ENCODE measurements at places on chromosomes 6 and 20. TPM values are rescaled to one million over a fixed set of nuclear protein-coding genes. Genes with fewer than 3 reads are reported as not detected.

POU5F1 gene
- total RNA-seq: 0.45 TPM

TFAP2C gene
- total RNA-seq: 0.54 TPM

BANF2 gene
- total RNA-seq: not detected

KIAA1755 gene
- total RNA-seq: 9.3 TPM

CRISP3 gene
- not detected for total RNA-seq

SEC63 gene
- total RNA-seq: 112 TPM

DUSP22 gene
- total RNA-seq: 56.7 TPM

TREM2 gene
- 8.1 TPM for total RNA-seq

ETV7 gene
- 2.8 TPM for total RNA-seq

DNA sequence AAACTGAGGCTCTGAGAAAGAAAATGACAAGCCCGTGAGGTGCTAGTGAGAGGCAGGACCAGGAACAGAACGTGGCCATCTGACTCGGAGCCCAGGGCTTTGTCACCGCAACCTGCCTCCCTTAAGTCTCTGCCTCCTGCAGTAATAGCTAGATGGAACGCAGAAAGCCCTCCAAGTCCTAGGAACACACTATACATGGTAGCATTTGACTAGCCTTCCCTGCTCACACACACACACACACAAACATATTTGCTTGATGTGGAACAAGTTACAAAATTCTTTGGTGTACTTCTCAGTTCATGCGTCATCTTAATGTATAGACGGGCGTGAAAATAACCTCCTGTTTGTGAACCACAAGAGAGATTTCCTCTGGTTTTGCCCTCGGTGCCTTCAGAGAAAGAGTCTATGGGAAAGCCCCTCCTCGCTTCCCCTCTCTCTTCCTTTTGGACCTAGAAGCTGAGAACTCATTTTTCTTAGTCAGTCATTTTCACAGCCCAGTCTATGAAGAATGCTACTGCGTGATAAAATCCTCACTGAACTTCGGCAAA, 38.8 kb downstream of the C6orf52 start:
- no peak overlapping the region for H3K27ac ChIP-seq
- no peaks in the 10 kb centered on the region for H3K27me3 ChIP-seq
- no peak overlapping the region for H3K4me3 ChIP-seq
- DNase-seq: no peak
- no peaks in the 10 kb centered on the region for H3K4me1 ChIP-seq

DNA sequence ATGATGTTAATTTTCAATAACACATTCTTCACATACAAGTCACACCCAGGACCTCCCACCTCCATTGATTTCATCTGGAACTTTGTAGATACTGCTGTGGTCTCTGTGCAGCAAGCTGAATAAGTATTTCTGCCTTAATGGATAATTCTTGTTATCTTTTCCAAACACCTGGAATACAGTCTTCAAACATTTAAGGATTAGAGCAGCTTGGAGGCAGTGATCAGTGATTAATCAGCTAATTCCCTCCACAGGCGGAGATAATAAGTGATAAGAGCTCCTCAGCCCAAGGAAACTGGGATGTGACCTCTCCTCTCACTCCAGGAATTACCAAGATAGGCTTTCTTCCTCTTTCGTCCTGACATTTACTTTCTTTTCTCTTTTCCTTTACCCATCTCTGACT, 110.7 kb downstream of the FIG4 start:
- H3K27me3 ChIP-seq: no peaks in the 10 kb centered on the region
- no peak overlapping the region for H3K27ac ChIP-seq
- H3K36me3 ChIP-seq: peaks cover 2% of the 10 kb centered on the region

DNA sequence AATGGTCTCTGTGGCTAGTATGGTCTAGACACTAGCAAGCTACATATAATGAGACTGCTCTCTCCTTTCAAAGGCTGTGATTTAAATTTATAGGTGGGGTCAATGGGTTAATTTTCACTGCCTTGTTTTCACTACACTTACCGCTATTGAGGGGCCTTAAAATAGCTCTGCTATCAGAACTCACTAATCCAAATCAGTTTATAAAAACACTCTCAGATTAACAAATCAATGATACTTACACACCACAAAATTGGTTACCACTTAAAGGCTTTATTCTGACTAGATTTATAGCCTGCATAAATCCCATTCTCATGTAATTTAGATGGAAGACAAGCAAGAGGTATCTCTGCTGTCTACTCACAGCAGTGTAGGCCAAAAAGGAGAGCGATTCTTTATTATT, 313.0 kb upstream of the AGPAT4 start:
- H3K27ac ChIP-seq: no peak overlapping the region
- H3K4me1 ChIP-seq: no peaks in the 10 kb centered on the region
- no peak overlapping the region for H3K4me3 ChIP-seq
- no peaks in the 10 kb centered on the region for H3K27me3 ChIP-seq
- DNase-seq: no peak

DNA sequence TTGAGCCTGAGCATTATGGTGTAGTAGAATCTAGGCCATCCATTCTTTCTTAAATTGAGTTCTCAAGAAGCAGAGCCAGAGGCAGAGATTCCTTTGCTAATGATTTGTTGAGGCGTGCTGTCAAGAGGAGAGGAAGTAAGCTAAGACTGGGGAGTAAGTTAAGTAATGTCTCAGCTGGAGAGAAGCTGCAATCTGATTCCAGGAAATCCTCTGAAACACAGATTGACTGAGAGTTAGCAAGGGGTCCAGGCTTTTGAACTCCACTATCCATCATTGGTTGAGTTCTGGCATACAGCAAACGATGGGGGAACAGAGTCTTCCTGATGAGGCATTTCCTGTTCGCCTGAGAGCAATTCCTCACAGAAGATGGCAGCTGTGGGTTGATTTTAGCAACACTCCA, 207.4 kb upstream of the RAB32 start:
- no peak overlapping the region for H3K27ac ChIP-seq
- H3K4me3 ChIP-seq: no peak overlapping the region
- no peaks in the 10 kb centered on the region for H3K36me3 ChIP-seq
- no peak for DNase-seq

- H3K36me3 ChIP-seq: no peaks in the 10 kb centered on the region
- no peaks in the 10 kb centered on the region for H3K4me1 ChIP-seq
- H3K27me3 ChIP-seq: no peaks in the 10 kb centered on the region
- DNase-seq: no peak
- no peak overlapping the region for H3K4me3 ChIP-seq
- no peak overlapping the region for H3K27ac ChIP-seq
Measured at GRCh38 chr6:28462401-28462800, 19.1 kb upstream of the ZSCAN23 start.

DNA sequence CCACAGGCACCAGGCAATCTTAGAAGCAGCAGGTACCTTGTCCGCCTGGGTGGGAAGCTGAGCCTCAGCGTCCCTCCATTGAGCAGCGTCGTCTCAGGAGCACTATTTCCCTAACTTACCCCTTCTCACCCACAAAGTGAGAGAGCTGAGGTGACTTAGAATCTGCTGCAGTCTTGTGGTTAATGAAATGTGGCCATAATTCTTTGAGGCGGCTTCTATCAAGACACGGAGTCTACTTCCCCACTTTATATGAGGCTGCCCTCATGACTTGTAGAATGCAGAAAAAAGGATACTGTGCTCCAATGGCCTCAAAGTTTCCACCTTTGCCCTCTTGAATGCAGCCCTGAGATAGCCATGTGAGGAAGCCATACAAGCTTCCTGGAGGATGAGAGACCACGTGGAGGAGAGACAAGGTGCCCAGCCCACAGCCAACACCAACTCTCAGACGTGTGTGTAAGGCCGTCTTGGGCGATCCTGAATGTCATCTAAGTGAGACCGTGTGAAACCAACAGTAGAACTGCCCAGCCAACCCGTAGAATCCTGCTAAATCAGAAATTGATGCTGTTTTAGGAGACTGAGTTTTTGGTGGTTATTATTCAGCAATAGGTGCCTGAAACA, 9.1 kb upstream of the TAGAP start:
- no peak overlapping the region for H3K4me3 ChIP-seq
- no peaks in the 10 kb centered on the region for H3K4me1 ChIP-seq
- H3K27me3 ChIP-seq: peaks cover 2% of the 10 kb centered on the region
- H3K36me3 ChIP-seq: no peaks in the 10 kb centered on the region

DNA sequence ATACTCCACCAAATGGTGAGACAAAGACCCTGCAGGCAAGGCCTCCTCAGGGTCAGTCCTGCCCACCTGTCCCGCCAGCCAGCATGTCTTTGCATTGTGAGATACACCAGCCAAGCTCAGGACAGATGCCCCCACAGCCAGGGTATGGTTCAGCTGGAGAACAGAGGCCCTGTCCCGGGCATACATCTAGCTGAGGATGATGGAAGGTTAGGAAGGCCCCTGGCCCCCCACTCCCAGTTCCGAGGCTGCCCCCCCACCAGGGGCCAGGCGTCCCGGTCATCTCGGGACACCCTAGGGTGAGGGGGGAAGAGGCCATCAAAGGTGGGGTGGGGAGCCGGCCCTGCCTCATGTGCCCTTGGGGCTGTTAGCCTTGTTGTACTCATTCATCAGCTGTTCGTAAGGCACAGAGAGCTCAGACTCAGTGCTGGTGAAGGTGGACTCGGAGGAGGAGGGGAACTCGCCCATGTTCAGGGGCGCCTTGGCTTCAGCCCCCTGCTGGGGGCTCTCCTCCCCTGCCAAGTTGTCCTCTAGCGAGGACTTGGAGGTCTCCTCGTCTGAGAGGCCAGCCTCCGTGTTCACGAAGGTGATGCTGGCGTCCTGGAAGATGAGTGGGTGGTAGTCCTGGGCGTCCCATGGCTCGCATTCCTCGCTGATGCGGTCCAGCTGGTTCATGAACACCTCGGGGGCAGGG, 38.6 kb downstream of the KCNK5 start:
- no peak overlapping the region for H3K27ac ChIP-seq
- no peak overlapping the region for H3K4me3 ChIP-seq
- no peaks in the 10 kb centered on the region for H3K4me1 ChIP-seq
- no peaks in the 10 kb centered on the region for H3K27me3 ChIP-seq

DNA sequence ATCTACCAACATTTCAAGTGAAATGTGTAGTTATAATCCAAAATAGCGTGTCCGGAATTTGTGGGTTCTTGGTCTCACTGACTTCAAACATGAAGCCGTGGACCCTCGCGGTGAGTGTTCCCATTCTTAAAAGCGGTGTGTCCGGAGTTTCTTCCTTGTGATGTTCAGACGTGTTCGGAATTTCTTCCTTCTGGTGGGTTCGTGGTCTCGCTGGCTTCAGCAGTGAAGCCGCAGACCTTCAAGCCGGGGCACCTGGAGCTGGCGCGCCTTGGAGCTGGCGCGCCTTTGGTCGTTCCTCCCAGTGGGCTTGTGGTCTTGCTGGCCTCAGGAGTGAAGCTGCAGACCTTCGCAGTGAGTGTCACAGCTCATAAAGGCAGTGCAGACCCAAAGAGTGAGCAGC, 291.5 kb upstream of the EYS start:
- DNase-seq: no peak
- no peak overlapping the region for H3K27ac ChIP-seq
- no peaks in the 10 kb centered on the region for H3K36me3 ChIP-seq
- no peaks in the 10 kb centered on the region for H3K4me1 ChIP-seq
- no peaks in the 10 kb centered on the region for H3K27me3 ChIP-seq

DNA sequence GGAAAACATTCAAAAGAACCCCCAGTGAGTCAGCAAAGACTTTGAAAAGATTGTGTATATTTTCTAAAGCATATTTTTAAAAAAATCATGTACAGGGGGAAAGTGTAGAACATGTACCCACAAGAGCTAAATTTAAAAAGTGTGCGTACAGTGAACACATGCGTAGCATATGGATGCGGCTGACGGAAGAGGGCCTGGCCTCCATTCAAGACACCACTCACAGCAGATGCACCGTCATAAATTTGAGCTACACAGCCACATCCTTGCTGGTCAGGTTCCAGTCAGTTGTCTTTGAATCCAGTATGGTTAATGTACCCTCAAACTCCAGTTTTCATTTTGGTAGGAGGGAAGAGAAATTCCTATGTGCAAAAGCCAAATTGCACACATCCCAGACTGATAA, 54.3 kb upstream of the SPACA1 start:
- no peak overlapping the region for H3K4me3 ChIP-seq
- H3K36me3 ChIP-seq: no peaks in the 10 kb centered on the region
- no peak overlapping the region for H3K27ac ChIP-seq
- H3K27me3 ChIP-seq: no peaks in the 10 kb centered on the region
- H3K4me1 ChIP-seq: no peaks in the 10 kb centered on the region

DNA sequence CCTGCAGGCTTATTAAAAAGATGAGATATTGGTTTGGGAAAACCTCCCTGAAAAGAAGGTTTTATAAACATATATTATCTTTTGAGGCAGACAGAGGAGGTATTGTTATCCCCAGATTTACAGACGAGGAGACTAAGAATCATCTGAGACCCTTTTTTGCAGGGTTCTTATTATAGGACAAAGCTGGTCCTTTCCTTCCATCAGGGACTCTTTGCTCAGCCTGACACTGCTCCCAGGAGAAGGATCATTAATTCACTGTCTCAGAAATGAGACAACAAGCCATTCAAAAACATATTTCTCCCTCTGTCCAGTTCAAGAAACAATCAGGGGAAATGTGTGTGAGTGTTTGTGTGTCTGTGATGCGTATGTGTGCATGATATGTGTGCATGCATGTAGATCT, 33.5 kb downstream of the HIVEP2 start:
- H3K36me3 ChIP-seq: peaks cover 1% of the 10 kb centered on the region
- DNase-seq: no peak
- H3K4me3 ChIP-seq: no peak overlapping the region
- no peaks in the 10 kb centered on the region for H3K4me1 ChIP-seq

DNA sequence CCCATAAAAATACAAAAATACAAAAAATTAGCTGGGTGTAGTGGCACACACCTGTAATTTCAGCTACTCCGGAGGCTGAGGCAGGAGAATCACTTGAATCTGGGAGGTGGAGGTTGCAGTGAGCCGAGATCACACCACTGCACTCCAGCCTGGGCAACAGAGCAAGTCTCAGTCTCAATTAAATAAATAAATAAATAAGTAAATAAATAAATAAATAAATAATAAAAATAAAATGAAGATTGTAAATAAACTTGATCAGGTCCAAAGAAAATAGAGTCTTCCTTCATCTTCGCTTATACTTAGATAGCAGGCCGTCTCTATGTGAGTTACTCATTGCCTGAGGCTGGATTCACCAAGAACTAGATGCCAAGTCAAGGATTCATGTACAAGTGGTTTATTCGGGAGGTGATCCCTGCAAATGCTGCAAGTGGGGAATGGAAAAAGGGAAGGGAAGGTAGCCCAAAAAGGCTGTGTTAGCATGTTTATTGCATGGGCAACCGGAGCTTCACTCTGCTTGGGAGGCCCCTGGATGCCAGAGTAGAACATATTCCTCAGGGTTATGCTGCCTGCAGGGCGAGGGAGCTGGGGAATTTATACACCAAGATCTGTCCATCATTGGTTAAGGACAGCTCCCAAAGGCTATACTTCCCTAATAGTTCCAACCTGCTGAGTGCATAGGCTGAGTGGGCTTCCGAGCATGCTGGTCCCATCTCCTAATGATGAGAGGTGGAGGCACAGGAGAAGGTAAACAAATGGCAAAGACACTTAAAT, 16.3 kb downstream of the PRND start:
- H3K36me3 ChIP-seq: no peaks in the 10 kb centered on the region
- no peak overlapping the region for H3K4me3 ChIP-seq
- H3K4me1 ChIP-seq: no peaks in the 10 kb centered on the region
- DNase-seq: no peak

GRCh38 chr6:87789198-87789899, 87.3 kb upstream of the AKIRIN2 start:
- no peaks in the 10 kb centered on the region for H3K4me1 ChIP-seq
- H3K36me3 ChIP-seq: no peaks in the 10 kb centered on the region
- H3K27me3 ChIP-seq: no peaks in the 10 kb centered on the region
